ENCODE measurements at places on chromosomes 2 and 18.

GRCh38 chr18:49933530-49934128 is 120.3 kb upstream of the ACAA2 start:
- DNase-seq = no peak

DNA sequence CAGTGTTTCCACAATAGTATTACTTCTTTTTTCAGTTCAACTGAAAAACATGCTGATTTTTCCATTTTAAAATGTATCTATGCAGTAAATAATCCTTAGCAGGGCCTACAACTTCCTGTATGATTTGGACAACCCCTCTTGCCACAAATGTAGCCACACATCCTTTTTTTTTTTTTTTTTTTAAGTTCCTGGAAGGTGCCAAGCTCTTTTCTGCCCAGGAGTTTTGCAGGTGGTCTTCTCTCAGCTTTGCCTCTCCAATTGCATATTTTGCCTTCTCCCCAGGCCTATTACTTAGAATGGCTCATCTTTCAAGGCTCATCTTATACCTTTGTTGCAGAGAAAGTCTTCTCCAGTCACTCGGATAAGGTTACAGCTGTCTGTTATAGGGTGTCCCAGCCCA is 11.6 kb downstream of the KLHL14 start:
- no peak for DNase-seq

GRCh38 chr2:168649105-168649504 is 153.3 kb upstream of the NOSTRIN start:
- no peak for DNase-seq

DNA sequence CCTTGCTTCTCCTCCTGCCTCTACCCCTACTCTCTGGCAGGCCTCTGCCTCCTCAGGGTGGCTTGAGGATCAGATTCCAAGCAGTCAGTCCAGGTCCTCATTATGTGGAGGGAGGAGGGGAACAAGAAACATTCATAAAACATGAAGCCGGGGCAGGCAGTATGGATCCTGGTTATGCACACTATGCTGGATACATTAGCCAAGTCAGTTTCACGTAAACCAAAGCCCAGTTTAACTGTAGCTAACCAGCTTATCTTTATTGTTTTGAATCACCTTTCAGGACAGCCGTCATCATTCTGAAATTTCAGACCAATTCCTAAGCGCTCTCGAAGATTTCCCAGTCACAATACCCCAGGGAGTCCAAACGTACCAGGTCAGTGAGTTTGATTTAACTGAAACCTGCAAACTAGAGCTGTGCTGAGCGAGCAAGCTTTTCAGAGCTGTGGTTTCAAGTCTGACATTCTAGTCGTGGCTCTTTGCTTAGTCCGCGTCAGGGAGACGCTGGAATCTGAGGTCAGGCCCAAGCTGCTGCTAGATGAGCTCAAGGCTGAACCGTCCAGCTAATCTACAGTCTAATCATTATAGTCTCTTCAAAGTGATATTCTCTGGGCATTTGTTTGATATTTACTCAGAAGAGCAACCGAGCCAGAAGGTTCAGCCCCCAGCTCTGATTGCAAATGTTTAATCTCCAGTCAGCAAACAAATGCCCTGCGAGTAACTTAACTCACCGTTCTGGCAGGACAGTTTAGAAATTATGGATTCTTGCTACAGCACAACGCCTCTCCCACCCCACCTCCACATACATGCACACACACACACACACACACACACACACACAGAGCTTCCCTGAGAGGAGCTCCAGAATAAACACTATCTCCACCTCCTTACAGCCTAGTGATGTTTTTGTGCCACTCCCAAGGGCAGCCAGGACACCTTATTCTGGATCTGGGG is 63.8 kb upstream of the BZW1 start:
- DNase-seq = no peak

GRCh38 chr18:63161761-63162195 is 157.8 kb downstream of the BCL2 start:
- DNase-seq = peak; percentile 86

- DNase-seq = no peak
Observed at GRCh38 chr2:168713325-168713724, 89.1 kb upstream of the NOSTRIN start.

- DNase-seq = no peak
Observed at GRCh38 chr18:50790241-50790640, 29.6 kb downstream of the MRO start.

DNA sequence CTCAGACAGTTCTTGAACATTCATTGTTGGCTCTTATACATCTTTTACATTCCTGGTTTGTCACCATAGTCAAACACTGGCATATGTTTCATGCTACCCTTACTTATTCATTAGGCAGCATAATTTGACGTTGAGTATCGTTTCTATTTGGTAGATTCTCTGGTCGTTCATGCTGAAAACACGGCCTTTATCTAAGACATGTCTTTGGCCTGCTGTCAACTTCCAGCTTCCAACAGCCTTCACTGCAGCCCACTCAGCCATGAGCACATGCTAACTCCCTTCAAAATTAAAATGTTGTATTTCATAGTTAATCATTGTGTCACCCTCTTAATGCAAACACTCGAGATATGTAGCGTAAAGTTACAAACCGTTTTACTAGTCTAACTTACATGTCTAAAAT is 493.0 kb upstream of the NRP2 start:
- no peak for DNase-seq

DNA sequence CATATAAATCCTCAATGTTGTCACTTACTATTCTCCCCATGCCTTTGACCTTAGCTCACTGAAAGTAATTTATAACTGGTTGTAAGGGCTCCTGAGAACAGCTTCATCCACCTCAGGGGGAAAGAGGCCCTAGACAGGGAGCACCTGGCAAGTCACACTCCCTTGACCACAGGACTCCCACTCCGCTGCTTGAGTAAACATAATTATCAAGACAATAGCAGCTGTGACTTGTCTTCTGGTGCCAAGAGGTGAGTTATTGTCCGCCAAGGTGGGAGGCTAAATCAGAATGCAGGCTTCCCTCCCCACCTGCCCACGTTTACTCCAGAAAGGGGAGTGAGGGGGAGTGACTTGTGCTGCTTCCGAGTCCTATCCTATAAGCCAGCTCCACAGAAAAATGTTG is 230.6 kb upstream of the LRATD1 start:
- no peak for DNase-seq

DNA sequence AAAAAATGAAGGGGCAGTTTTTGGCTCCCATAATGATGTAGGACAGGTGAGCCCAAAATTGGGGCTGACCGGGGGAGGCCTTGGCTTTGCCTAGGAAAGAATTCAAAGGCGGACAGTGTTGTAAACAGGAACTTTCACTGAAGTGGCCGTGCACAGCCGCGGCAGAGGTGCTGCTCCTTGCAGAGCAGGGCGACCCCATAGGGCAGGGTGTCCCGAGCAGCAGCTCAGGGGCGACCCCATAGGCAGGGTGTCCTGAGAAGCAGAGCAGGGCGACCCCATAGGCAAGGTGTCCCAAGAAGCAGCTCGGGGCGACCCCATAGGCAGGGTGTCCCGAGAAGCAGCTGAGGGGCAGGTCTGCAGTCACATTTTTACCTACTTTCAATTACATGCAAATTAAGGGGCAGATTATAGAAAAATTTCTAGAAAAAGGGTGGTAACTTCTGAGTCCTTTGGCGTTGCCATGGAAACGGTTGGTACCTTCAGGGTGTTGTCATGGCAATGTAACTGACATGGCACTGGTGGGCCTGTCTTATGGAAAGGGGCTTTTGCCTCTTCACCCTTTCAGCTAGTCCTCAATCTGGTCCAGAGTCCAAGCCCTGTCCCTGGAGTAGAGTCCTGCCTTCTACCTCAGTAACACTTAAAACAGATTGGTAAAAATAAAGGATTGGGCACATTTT is 134.5 kb downstream of the FBXO15 start:
- no peak for DNase-seq

- DNase-seq = no peak
Observed at GRCh38 chr2:6254441-6254840, 562.3 kb downstream of the SOX11 start.

DNA sequence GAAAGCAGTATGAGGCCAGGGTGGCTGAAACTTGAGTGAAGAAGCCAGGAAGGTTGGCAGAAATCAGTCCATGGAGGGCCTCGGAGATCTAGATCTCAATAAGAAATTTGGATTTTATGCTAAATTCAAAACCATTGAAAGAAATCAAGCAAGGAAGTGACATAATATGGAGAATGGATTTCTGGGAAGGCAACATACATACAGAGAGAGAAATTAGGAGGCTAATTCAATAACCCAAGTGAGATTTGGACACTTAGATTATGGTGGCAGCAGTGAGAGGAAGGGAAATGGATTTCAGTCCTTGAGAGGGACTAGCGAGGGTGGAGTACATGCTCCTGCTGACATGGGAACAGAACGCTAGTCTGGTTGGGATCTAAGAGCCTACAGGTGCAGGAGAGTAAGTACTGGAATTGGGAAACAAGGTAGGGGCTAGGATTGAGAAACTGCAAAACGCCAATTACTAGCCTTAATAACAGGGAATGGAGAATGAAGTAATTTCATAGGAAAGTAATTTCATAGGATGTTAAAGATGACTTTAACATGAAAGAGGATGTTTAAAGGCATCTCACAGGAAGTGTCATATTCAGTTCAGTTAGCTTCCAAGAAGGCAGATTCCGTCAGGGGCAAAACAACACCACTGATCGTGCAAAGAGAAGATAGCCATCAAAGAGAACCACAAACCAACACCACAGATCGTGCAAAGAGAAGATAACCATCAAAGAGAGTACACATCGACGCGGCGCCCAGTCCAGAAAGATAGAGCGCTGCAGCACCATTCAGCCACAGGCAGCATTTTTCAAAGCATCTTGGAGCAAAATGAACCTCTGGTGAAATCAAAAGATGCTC is 27.2 kb downstream of the CDKL4 start:
- DNase-seq = peak; percentile 95

Measured in activated CD4-positive, alpha-beta T cell treated with anti-CD3 and anti-CD28 coated beads, Interleukin-2, amount 10 ng/mL, durations not matched to agents 7 days and 5 days (primary cell).